ENCODE measurements at places on chromosomes 7 and 10.

DNA sequence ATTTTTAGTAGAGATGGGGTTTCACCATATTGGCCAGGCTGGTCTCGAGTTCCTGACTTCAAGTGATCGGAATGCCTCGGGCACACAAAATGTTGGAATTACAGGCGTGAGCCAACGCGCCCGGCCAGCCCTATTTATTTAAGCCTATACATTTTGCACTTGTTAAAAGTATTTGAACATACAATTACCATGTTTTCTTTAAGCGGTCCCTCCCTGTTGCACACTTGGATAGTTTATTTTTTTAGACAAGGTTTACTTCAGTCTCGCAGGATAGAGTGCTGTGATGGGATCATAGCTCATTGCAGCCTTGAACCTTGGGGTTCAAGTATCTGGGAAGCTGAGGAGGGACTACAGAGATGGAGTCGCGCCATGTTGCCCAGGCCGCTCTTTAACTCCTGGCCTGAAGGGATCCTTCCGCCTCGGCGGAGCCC lies 35.7 kb upstream of the SRRM3 start:
- DNase-seq, result no peak

- DNase-seq, result no peak
These were observed 77.5 kb upstream of the EEPD1 start for GRCh38 chr7:36075561-36075960.

DNA sequence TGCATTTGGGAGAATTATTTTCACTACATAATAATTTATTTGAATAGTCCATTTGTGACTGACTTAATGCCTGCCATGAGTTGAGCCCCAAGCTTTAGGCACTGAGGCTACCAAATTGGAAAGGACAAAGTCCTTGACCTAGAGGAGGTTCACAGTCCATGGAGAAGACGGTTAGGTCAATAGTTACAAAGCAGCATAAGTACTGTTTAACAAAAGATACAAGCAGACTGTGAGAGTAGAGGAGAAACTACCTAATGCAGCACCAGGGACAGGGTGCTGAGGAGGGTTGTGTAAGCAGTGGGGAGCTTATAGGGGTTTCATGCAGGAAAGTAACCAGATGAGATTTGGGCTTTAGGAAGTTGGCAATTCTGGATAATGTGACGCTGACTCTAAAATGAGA lies 139.2 kb downstream of the LCOR start:
- DNase-seq, result no peak

GRCh38 chr10:28892818-28893547 lies 215.7 kb downstream of the BAMBI start:
- no peak for DNase-seq

- DNase-seq, result no peak
These were observed 33.2 kb downstream of the RBM33 start for GRCh38 chr7:155677688-155678087.

- DNase-seq, result no peak
These were observed 414.2 kb upstream of the GALNT17 start for GRCh38 chr7:70717553-70718329.
